ENCODE measurements at places on chromosomes 1 and 21.

GRCh38 chr21:46661211-46661625, 25.7 kb downstream of the PRMT2 start:
- peak; percentile 50 for DNase-seq

DNA sequence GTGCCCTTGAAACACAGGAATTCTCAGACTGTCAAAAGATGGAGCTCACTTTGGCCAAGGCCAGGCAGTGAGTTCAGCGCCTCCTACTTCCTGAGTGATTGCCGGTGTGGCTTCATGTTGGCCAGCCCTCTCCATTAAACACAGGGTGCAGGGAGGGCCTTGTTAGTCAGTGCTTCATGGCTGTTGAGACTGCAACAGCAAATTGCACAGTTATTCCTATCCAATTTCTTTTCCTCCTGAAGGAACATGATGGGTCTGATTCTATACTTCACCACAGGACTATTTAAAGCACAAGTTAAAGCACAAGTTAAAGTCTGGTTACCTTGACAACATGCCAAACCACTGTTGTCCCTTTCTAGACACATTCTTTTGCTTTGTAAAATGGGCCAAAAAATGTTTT, 156.6 kb downstream of the SIPA1L2 start:
- no peak for DNase-seq

DNA sequence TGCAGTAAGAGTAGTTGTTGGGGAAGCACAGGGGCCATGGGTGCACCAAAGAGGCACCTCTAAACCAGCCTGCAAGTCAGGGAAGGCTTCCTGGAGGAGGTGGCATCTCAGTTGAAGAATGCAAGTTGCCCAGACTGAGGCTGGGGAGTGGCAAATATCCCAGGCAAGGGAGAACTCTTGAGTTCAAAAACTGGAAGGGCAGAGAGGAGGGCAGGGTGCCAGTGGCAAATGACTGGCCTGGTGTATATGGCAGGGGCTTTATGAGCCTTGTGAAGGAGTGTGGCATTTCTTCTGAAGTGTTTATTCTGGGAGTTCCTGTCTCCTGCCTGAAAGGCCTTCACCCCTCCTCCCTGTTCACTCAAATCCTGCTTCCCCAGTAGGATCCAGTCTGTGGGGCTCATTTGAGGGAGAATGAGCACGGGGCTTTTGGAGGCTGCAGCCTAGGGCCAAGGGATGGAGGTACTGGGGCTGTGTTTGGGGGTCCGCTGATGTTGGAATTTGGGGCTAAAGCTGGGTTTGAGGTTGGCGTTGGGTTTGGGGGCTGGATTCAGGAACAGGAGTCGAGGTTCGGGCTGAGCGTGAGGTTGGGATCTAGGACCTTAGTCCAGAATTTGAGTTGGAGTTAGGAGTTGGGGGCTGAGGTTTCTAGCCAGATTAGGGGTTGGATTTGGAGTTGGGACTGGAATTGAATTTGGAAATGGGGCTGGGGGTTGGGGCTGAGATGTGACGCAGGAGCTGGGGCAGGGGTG, at the start of gene TMEM125:
Gene TMEM125, plus strand, starts transcription at position 357 of the 749 bp plus-strand sequence. CDS start 2,740 bp downstream, outside the sequence.
- DNase-seq: no peak

GRCh38 chr1:66182551-66183178, 351.3 kb upstream of the SGIP1 start:
- peak; percentile 0 for DNase-seq

DNA sequence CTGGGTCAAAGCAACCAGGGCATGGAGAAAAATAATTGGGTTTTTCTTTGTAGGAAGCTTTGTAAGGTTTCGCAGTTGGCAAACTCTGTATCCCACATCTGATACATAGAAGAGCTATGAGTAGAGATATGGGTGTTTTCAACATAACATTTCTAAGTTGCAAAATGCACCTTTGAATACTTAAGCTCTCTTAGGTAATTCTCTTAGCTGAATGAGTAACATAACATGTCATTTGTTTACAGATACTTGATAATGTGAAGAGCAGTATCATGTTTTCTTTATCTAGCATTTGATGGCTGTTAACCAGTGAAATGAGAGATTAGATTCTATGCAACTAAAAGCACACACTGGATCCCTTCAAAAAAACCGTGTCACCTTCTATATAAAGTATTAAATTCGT, 21.6 kb downstream of the RAVER2 start:
- no peak for DNase-seq

- no peak for DNase-seq
Observed at GRCh38 chr1:226292874-226293552, 16.0 kb downstream of the LIN9 start.

GRCh38 chr21:44702973-44703730, 6.2 kb downstream of the KRTAP10-12 start:
- no peak for DNase-seq

DNA sequence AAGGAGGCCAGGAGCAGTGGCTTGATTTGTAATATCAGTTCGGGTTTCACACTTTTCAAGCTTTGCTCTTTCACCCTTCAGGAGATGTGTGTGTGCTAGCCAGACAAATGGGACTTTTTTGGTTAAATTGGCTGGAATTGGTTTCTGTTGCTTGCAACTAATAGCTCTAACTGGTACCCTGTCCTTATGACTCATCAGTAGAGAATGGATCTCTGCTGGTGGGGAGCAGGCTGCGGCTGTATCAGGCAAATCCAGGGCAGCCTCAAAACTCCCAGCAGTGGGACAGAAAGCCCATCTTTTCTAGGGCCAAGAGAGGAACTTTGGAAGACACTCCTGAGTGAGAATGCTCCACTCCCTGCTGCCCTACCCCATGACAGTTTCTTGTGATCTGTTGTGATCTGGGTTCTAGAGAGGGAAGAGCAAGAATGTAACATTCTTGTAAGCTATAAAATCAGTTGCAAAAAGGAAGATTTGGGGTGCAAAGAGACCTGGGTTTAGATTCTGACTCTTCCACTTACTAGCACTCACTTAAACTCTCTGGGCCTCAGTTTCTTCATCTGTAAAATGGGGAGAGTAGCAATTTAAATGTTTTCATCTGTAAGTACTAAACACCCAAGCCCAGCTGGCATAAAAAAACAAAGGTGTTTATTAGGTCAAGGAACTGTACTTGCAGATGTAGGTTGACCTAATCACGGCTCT, 257.0 kb upstream of the TMEM51 start:
- DNase-seq: no peak

- no peak for DNase-seq
Observed at GRCh38 chr1:169995993-169996392, 78.5 kb downstream of the KIFAP3 start.

DNA sequence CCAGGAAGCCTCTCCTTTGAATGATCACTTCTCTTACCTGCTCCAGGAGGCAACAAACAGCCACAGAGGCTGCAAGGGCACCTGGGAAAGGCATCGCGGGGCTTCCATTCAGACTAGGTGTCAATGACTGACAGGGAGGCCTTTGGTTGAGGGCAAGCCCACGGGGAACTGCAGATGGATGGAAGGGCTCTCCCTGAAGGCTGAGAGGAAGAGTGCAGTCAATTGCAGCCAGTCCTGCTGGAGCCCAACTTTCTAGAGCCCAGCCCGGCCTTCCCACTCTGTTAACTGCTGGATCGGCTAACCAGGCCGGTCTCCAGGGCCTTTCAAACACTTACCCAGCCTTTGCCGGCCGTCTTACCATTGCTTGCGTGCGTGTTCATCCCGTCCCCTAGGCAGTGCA, 89.3 kb downstream of the LACTBL1 start:
- no peak for DNase-seq

DNA sequence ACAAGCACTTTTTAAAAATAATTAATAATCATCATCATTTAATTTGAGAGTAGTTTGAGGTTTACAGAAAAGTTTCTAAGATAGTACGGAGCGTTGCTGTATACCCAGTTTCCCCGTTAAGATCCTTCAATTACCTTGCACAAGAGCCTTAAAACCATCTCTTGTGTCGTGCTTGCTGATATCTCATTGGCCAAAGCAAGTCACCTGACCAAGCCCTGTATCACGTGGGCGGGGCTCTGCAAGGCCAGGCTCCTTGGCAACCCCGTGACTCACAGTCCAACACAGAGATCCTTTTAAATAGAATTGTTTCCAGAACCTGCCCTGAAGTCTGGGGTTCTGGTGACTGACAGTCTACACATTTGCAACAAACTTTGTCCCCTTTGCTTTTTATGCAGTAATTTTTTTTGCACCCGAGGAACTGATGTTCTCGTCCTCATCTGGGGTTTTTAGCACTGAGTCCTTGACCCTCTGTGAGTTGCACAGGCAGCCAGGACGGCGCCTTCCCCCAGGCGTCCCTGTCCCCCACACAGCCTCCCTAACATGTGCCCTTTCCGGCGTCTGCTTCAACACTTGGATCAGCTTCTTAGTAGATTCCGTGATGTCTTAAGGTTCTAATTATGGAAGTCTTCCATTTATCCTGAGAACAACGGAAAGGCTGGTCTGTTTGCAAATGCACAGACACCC, 183.3 kb upstream of the TMEM51 start:
- peak; percentile 7 for DNase-seq

DNA sequence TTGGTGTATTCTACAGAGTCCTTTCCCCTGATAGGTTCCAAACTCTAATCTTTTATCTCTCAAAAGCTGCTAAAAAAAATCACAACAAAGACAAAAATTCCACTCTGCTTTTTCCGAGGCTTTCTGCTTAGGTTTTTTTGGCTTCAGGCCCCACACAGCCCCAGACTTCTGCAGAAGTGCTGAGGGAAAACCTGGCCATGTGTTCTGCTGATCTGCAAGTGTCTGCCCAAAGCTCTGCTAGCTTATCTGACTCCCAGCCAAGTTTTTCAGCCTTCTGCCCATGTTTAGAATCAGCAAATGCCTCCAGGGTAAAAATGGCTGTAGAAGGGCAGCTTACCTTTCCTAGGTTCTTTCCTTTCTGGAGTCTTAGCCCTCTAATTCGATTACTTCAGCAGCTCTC, 28.4 kb downstream of the DISP3 start:
- no peak for DNase-seq

DNA sequence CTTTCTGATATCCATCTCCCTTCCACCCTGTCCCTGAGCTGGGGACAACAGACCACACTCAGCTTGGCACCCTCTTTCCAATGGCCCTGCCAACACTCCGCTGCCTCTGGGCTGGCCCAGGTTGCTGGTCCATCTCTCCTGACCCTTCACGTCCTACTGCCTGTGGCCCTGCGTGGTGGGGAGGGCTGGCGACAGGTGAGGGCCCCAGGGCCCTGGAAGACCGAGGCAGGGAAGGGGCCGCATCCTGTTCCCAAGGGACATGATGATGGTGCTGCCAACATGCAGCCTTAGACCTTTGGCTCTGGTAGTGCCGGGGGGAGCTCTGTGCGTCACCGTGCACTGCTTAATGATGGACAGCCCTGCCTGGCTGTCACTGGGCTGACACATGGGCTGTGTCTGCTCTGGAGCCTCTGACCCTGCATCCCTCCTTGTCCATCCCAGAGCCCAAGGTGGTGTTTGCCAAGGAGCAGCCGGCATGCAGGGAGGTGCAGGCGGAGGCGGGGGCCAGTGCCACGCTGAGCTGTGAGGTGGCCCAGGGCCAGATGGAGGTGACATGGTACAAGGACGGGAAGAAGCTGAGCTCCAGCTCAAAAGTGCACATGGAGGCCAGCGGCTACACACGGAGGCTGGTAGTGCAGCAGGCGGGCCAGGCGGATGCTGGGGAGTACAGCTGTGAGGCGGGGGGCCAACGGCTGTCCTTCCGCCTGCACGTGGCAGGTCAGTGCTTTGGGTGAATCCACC, 65.2 kb downstream of the OBSCN start:
- no peak for DNase-seq

DNA sequence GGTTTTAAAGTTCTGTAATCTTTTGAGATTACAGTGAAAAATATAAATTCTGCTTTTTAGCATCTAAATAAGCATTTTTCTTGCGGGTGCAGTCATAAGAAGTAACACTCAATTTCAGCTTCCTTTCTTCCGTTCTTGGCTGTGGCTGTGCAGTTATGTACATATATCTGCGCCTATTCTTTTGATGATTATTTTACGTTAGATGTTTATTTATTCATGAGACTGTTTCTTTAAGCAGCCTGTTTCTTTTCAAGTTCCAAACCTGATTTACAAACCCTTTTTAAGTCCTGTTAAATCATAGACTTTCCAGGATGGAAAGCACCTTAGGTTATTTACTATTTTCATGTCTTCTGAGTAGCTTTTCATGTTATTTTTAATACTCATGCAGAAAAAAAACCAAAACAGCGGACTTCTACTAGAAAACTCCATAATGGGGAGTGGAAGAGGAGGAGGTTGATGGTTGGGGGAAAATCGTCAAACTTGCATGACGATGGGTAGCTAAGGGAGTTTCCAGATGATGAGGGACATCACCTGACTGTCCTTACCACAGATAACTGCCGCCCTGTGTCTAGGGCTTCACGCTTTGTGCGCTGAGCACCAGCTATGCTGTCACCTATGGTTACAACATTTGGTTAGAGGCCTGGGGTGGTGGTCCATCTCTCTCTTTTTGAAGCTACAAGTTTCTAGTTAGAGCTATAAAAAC, 2.6 kb downstream of the PRDM2 start:
- peak; percentile 21 for DNase-seq

DNA sequence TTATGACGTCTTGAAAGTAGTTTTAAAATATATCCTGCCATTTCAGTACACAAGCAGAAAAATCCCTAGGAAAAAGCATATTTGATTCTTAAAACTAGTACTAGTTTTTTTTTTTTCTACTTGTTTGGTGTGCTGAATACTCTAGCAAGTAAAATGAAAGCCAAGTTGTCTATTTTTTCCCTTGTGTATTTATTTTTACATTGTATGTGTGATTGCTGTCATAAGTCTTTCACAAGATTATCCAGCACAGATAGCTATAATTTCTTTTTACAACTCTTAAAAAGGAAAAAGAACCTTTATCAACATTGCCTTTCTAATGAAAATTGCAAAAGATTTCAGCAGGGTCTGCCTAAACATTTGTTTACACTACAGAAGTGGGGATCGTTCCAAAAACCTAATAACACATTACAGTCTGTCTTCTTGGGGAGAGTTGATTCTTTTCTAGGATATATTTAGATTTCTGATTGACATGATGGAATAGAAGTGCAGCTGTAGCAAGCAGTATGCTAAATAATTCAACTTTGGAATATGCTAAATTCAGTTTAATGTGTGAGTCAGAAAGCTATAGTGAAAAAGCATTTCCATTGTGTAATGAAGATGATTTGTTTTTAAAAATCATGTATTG, 2.5 kb downstream of the DR1 start:
- no peak for DNase-seq

- no peak for DNase-seq
Observed at GRCh38 chr21:46182548-46183336, 1.5 kb downstream of the SPATC1L start.

GRCh38 chr21:17753736-17754135, 65.4 kb downstream of the C21orf91 start:
- DNase-seq: no peak

DNA sequence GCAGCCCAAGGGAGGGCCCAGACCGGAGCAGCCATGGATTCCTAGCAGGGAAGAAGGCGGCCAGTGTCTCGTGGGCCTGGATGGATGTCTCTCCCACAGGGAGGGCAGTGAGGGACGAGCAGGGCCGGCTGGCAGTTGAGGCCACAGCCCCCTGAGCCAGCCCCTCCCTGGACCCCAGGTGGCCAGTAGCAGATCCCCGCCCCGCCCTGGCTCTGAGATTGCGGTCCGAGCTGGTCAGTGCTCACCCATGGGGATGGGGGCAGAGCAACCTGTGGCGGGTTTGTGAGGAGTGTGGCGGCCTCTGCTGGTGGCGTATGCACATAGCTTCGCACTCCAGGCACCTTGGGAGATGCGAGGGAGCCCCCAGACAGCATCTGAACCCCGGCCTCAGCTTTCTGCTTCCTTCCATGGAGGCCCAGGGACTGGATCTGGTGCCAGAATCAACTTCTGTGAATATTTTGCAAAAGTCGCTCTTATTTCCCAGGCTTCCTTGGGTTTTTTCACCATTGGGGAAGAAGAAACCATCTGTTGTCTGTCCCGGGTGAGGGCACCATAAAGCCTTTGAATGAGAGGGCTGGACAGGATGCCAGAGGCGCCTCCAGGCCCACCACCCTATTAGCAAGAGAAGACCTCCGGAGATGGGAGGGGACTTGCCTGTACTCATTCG, 8.4 kb upstream of the KCNN3 start:
- peak; percentile 57 for DNase-seq

GRCh38 chr1:188127507-188127906, 1298.8 kb downstream of the PLA2G4A start:
- DNase-seq: no peak

Data from stimulated activated CD8-positive, alpha-beta memory T cell treated with anti-CD3 and anti-CD28 coated beads, Interleukin-4, amount 100 ng/mL, for 24 hours (primary cell).